Stimulated activated CD8-positive, alpha-beta memory T cell treated with anti-CD3 and anti-CD28 coated beads, Interleukin-2, amount 100 ng/mL, for 48 hours (primary cell): ENCODE measurements at places on chromosomes 1 and 21.

DNA sequence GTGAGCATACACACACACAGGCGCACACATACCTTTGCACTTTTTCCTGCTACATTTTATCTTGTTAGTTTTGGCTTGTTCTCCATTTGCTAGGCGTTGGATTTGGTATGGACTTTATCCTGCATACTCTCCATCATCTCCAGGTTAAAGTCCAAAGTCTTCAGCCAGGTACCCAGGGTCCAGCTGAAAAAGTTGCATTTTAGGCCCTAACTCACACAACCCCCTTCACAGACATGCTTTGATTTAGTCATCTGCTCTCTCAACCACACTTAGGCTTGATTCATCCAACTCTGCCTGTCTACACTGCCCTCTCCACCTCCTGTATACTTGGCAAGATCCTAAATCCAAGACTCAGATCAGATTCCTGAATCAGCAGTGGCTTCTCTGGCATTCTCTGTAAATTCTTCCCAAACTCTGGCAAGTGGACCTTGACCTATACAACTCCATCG lies 10.7 kb upstream of the LAMB3 start:
- no peak for DNase-seq

- DNase-seq: peak; percentile 74
Measured at GRCh38 chr1:226110249-226111097, 48.0 kb downstream of the H3-3A start.

GRCh38 chr1:56196839-56197238 lies 382.5 kb downstream of the PLPP3 start:
- DNase-seq: no peak

- no peak for DNase-seq
Measured at GRCh38 chr1:100077531-100077930, 55.2 kb downstream of the SASS6 start.

- no peak for DNase-seq
Measured at GRCh38 chr1:198918920-198919319, 280.1 kb downstream of the PTPRC start.

DNA sequence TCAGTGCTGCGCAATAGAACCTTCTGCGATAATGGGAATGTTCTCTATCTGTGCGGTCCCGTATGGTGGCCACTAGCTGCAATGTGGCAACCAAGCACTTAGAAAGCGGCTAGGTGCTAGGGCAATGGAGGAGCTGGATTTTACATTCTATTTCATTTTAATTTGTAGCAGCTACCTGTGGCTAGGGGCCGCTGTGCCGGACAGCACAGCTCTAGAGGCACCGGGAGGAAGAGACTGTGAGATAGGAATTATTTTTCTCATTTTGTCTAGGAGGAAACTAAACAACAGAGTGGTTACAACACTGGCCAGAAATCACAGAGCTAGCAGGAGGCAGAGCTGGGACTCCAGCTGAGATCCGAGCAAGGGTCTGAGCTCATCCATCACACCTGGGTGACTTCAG lies 130.6 kb upstream of the CD34 start:
- no peak for DNase-seq

GRCh38 chr1:233868461-233868860 lies 36.0 kb upstream of the SLC35F3 start:
- DNase-seq: no peak
